ENCODE measurements at places on chromosomes 3 and 15.
A peak's percentile ranks its signal among the peaks of the same experiment; 100 is the strongest.

GRCh38 chr3:168327856-168328255, 232.1 kb upstream of the GOLIM4 start:
- no peak for DNase-seq

DNA sequence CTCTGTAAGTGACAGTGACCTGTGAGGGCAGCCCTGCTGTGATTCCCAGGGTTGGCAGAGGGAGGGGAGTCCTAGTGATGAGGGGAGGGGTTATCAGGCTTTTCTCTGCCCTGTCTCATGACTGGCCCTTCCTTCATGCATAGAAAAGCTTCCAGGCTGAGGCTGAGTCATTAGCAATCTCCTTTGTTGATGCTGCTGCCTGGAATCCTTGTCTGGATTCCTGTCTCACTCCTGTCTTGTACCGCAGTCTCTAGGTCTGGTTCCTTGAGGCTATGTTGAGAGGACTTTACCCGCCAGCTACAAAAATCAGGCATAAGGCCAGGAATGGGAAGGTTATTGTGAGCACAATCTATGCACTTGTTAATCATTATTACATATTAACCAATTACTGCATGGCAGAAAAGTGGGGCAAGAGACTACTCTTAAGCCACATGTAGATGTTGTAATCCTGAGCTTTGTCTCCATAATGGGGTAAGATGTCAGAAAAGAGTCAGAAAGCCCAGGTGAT, 7.2 kb downstream of the KLHL6 start:
- DNase-seq: peak; percentile 44

GRCh38 chr3:36736301-36736700, 28.1 kb downstream of the DCLK3 start:
- DNase-seq: no peak

- DNase-seq: no peak
Observed at GRCh38 chr3:42078677-42079076, 12.5 kb upstream of the TRAK1 start.

DNA sequence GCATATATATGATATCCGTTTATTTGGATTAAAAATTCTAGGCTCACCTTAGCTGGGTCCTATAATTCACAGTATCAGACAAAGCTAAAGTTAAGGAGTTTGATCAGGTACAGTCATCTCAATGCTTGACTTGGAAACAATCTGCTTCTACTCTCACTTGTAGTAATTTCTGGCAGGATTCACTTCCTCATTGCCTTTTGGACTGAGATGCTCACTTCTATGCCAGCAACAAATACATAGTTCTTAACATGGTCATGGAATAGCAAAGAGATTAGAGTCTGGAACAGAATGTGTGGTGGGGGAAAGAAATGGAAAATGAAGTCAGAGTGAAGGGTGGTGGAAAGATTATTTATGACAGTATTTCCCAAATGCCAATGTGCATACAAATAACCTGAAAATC, 693.6 kb downstream of the CADM2 start:
- no peak for DNase-seq

DNA sequence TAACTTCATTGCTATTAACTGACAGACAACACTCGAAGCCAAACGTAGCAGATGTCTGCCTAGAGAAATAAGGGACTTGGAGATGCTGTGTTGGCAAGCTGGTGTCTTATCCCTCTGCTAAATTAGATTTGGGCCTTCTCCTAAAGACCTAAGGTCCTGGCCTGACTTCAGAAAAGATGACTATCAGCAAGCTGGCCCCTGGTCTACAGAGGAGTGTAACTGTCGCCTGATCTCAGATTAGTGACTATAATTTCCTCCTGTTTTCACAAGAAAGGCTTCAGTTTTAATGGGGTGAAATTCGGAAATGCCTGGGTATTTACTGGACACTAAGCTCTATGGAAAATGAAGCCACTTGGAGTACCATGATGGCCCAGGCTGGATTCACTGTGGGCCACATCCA, 53.1 kb upstream of the SLC7A14 start:
- no peak for DNase-seq

- peak; percentile 90 for DNase-seq
Observed at GRCh38 chr15:24956111-24956838, 1.5 kb downstream of the SNRPN start.

Measured in retina (tissue), 1 donor.